ENCODE measurements at places on chromosomes 3 and 15.

DNA sequence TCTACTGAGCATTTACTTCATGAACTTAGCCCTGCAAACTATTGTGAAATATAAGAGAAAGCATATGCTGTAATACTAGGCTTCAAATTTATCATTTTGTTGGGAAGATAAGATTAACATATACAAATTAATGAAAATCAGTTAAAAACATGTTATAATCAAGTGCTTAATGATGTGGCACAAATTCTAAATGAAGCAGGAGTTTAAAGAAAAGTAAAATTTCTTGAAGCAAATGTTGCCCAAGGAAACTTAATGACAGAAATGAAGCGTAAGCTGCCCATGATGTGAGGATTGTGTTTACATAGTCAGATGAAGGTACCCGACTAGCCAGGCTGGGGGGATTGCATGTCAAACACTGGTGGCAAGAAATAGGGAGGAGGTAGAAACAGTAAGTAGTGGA lies 103.1 kb upstream of the GAP43 start:
- no peak for DNase-seq

DNA sequence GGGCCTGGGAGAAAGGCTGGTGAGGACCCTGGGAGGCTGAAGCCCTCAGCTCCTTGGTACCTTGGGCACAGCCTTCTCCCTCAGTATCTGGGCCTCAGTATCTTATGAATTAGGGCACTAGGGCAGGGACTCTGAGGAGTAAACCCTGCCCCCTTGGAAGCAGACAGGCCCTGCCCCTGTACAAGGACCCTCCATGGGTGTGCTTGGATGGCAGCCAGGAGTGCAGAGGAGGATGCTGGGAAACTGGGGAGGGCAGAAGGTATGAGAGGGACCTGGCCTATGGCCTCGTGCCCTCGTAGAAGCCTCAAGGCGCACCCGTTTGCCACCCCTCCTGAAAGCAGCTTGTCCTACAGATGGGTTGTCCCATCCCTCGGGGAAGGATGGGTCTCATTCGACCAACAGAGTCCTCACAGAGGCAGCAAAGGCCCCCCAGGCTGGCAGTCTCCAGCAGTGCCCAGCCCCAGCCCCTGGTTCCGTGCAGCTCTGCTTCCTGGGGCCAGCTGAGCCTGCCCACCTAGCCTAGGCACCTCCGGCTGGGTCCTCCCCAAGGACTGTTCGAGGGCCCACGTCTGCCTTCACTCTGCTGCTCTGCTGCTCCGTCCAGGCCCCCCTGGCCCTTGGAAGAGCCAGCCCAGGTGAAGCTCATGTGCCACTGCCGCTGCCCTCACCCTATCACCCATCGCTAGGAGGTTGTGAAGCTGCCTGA lies 15.3 kb upstream of the SEMA3F start:
- no peak for DNase-seq

DNA sequence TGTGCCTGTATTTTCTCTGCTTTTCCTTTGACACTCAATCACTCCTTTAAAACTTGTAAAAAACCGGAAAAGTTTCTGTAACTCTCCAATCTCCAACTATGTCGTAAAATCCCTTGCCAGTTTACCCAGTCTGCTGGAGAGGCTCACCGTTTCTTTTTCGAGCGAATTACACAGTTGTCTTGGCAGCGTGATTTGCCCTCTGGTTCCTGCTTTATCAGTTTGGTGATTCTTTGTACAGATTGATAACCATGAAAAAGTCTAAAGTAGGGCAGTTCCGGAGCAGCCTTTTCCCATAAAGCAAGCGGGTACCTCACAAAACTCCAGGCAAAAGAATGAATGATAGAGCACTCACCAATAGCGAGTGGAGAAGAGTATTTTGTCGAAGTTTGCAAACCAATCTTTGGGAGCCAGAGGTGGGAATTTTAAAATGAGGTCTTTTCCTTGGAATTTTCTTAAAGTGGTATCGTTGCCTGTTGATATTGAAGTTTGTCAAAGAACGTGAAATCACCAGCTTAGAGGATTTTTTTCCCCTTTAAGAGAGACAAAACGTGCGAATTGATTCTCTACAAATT lies at the start of gene TTC23:
TTC23 (minus strand) TSS at position 312 of the 572 bp plus-strand sequence. CDS start 20,869 bp downstream, outside the sequence.
- no peak for DNase-seq

DNA sequence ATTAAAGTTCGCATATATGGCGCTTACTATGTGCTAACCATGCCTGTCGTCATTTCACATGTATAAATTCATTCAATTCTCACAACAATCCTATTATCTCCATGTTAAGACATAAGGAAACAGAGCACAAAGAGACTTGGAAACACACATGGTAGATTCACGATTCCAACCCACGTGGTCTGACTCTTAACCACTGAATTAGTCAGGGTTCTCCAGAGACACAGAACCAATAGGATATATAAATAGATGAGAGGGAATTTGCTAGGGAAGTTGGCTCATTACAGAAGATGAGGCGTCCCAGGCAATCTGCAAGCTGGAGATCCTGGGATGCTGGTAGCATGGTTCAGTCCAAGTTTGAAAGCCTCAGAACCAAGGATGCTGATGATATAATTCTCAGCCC lies 765.3 kb downstream of the TBL1XR1 start:
- no peak for DNase-seq

DNA sequence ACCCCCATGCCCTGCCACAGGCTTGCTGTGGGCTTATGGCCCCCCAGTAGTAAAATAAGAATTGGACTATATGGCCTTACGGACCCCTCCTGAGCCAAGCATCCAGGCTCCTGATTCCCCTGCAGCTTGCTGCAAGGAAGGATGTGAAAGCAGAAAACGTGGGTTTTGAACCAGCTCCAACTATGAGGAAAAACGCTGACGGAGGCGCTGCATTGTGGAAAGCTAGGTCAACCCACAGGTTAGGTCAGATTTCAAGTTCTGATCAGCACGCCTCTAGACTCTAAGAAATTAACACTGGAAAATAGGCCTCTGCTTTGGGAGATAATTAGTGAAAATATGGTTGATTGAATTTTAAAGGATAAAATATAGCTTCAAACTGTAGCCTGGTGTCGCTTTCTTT lies 195.4 kb upstream of the HES1 start:
- no peak for DNase-seq

GRCh38 chr3:196620161-196620604 lies 19.3 kb upstream of the NRROS start:
- no peak for DNase-seq

DNA sequence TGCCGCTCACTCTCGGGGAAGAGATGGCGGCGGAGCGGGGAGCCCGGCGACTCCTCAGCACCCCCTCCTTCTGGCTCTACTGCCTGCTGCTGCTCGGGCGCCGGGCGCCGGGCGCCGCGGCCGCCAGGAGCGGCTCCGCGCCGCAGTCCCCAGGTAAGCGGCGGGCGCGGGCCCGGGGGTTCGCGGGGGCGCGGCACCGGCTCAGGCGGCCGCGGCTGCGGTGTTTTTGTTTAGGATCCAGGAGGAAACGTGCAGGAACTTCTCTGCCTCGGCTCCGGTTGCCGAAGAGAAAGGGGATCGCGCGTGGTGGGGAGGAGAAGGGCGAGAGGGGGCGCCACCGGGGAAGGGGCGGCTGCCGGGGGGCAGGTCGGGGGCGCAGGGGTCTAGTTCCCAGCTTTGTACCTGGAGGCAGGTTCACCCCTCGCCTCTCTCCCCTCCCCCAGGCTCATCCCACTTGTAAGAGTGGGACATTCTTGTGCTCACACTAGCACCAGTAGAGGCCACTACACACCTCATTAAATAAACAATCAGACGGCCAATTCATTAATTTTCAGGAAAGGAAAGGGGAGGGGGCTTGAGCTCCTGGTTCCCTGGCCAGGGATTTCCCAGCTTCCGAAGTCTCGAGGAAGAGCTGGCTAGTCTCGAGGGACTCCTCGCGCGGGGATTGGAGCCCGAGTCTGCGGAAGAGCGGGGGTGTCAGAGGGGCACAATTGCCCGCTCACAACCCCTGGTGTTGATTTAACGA lies 562 bp downstream of the NEO1 start:
- DNase-seq, result no peak

DNA sequence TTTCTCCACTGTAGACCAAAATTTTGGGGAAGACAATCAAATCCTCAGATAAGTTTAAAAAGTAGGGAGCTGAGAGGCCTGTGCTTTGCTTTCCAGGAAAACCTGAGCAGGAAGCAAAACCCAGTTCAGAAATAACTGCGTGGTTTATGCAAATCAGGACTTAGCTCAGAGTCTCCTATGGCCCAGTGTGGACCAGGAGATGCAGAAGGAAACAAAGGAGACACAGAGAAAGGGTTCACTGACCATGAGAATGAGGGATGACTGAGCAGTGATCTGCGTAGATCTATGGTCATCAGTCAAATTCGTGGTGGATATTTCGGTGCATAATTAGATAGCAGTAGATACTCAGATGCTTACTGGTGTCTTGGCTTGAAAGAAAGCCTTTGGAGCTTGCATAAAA lies 196.6 kb downstream of the TPRG1 start:
- DNase-seq, result no peak

DNA sequence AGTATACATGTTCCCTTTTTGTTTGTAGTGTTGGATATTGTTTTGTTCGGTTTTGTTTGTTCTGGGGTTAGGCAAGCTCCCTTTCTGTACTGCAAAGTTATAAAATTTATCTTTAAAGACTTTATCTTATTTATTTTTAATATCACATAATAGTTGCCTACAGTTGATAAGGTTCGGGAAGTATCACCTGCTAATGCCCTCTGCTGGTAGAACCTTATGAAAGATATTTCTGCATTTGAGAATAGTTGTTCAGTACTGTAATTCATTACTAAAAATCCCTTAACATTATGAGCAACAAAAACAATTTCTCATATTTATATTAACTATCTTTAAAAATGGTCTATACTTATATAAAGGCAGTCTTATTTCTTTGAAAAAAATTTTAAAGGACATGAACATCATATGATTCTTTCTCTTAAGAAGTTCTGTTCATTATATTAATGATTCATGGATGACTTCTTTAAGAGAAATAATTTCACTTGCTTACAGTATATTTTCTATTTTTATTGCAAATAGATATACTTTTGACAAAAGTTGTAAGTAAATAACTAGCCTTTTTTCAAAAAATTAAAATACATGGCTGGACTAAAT lies 1126.8 kb downstream of the SI start:
- DNase-seq, result no peak

DNA sequence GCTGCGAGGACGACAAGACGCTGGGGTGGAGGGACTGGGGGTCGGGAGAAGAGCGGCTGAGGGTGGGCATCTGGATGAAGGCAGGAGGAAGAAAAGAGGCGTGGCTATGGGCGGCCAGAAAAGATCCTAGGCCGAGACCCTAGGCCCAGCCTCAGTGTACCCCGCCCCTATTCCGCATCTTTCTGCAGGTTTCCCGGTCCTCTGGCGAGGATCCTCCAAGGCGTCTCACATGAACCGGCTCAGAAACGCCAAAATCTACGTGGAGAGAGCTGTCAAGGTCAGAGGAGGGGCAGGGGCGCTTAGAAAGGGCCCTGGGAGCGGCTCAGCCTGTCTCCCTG lies 340 bp downstream of the TTLL3 start:
- DNase-seq, result no peak

- DNase-seq, result peak; percentile 79
These were observed 32.4 kb upstream of the SACM1L start for GRCh38 chr3:45656575-45657363.

DNA sequence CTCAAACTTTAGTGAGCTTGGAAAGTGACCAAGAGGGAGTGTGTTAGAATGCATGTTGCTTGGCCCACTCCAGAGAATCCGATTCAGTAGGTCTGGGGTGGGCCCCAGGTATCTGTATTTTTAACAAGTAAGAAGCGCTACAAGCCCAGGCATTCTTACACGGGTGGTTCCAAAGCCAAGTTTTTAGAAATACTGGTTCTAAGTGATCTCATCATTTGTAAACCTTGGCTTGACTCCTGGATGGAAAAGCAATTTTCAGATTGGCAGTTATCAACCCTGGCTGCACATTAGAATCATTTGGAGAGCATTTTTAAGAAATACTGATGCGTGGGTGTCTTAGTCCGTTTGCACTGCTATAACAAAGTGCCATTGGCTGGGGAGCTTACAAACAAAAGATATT lies 27.3 kb upstream of the ST8SIA2 start:
- DNase-seq, result no peak

DNA sequence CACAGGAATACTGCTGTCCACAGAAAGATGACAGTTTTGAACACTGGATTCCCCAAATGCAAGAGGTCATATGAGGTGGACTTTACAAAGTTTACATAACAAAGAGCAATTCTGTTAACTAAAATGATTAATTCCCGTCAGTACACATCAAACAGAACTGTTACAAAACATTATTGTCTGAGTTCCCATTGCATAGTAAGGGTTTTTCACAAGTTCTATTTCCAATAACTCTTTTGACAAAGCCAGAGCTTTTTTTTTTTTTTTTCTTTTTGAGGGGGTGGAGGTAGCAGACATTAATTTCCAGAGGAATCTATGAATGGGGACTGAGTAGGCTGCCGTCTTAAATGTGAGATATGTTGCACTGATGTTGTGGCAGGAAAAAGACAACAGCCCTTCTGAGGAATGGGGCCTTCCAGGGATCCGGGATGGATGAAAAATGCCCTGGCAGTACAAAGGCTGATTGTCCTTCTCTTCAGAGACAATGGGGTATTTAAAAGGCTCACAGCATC lies 178.1 kb upstream of the KBTBD8 start:
- DNase-seq, result no peak

DNA sequence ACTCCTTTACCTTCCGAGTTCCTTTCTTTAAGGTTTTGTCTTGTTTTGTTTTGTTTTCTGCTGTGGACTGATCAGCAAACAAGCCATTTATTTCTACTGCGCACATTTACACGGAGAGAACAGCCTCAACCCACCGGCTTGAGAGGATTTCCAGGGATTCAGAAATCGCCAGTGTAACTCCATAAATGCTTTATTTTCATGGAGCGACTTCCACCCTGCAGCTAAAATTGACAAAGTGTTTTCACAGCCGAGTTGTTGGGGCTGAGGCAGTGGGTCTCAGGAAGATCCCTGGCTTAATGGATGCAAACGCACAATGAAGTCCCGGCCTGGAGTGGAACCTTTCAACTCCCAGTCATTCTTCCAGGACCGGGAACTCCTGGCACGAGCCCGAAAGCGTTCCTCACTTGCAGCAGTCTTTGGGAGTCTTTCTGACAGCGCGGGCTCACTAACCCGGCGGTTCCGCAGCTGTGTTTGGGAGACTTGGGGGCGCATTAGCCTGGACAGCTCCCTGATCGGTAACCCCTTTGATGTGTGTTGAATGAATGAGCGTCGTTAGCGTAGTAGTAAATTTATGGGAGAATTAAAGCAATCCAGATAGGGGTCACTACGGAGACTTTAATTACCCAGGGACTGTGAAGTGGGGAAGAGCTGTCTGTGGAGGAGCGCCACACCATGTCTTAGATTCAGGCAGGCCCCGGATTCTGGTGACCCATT lies 785 bp upstream of the MYRIP start:
- DNase-seq, result no peak

- DNase-seq, result no peak
These were observed 491.3 kb upstream of the AGTR1 start for GRCh38 chr3:148206446-148206845.

GRCh38 chr3:50509715-50510114 lies 6.3 kb upstream of the CACNA2D2 start:
- DNase-seq, result no peak

GRCh38 chr3:55555873-55556618 lies 68.9 kb upstream of the WNT5A start:
- DNase-seq, result no peak
